ENCODE measurements at places on chromosomes 2 and 18.

GRCh38 chr18:9638886-9639285 lies 24.5 kb upstream of the PPP4R1 start:
- no peak for DNase-seq

DNA sequence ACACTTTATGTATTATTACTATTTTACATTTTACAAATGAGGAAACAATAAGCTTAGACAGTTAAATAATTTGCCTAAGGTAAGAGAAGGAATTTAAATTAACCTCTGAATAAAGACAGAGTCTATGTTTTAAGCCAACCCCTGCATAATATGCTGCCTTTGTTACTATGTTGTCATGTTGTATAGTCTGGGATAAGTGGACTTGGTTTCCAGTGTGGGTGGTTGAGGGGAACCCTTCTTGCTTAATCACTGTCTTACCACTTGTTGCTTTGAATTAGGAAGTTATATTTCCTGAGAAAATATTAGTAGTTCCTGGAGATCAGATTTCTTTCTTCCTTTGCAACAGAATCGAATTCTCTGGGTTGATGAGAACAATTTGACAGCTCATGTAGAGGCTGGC lies 52.6 kb downstream of the AGPS start:
- no peak for DNase-seq

DNA sequence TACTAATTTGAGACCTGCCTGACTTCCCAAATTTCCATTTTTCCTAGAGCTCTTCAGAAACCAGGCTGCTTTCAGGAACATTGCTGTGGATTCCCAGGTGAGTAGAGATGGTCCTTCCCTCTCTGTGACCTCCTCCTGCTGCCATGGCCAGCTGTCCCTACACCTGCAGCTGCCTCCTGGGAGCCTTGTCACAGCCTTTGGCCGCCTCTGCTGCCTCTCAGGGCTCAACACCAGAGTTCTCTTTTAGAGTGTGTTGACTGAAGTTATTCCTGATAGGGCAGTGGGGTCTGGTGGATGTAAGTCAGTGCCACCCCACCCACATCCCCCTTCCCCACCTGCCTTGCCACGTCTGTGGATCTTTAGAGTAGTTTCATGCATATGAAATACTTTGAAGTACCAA lies 22.9 kb downstream of the SPATS2L start:
- no peak for DNase-seq

GRCh38 chr2:198162276-198162675 lies 357.9 kb downstream of the PLCL1 start:
- DNase-seq, result no peak

- DNase-seq, result no peak
Observed at GRCh38 chr2:187206071-187206470, 242.0 kb downstream of the CALCRL start.

DNA sequence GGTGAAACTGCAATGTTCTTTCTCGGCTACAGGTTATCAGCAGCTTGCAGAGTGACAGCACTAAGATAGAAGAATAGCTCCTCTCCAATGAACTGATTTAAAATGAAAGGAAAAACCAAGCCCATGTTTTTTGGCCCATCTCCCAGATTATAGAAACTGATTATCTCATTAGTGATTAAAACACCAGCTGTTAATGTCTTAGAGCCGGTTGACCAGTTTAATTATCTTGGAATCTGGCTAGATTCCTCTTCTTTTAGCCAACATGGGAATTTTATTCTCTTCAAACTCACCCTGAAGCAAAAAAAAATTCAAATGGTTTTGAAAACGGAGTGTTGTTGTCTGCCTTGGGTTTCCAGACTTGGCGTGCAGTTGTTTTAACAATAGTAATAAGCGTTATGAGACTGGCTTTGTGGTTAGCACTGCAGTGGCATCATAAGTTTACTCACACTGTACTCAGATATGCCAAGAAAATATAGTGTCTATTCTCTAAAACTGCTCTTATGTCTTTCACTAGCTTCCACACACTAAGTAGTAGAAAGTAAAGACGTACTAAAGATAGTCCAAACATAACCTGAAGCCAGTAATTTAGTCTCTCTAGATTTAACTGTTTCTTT lies 665.3 kb downstream of the STK39 start:
- DNase-seq, result no peak

GRCh38 chr2:64400105-64400728 lies 53.7 kb upstream of the LGALSL start:
- DNase-seq, result no peak

DNA sequence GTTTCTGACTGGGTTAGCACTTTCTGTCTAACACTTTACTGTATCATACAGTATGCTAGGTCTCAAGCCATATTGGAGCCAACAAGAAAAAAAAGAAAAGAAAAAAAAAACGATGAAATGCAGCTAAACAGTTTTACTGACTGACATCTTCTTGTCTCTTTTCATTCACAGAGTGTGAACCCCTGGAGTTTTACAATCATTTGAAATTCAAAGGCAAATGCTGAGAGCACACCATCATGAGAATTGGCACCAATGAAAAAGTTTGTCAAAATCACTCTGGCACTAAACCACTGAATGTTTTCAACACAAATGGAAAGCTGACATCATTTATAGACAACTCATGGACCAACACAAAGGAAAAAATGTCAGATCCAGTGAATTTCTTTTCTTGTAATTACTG lies 513.3 kb downstream of the LRRTM4 start:
- no peak for DNase-seq

- DNase-seq, result no peak
Observed at GRCh38 chr18:3666526-3667254, 216.7 kb downstream of the TGIF1 start.

- no peak for DNase-seq
Observed at GRCh38 chr2:74017223-74017622, 32.5 kb downstream of the TET3 start.

GRCh38 chr18:45780568-45780967 lies 44.9 kb upstream of the SIGLEC15 start:
- DNase-seq, result no peak

DNA sequence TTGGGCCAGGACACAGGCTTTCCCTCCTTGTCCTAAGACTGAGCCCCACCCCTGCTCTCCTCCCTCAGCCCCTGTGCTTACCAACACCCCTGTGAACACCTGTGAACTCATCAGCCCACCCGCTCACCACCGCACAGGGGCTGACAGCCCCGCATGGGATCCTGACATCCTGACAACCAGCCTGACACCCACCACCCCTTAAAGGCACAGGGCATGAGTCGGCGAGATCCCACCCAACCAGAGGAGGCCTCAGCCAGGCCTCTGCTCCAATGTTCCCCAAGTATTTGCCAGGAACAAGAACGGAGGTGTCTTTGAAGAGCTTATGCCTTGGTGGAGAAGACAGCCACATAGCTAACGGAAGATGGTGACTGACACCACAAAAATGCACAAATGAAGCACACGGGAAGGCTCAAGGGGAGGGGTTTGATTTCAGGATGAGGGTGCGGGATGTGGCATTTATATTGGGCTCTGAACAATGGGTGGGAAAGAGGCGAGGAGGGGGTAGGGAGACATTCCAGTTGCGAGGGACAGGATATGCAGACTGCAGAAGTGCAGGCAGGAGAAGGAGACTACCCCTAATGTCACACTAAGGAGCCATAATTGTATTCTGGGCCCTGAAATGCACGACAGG lies 11.0 kb downstream of the RAB11FIP5 start:
- DNase-seq, result no peak

GRCh38 chr2:25620077-25620476 lies 53.3 kb downstream of the DTNB start:
- no peak for DNase-seq

- no peak for DNase-seq
Observed at GRCh38 chr18:45518311-45519155, 96.7 kb upstream of the SLC14A2 start.

DNA sequence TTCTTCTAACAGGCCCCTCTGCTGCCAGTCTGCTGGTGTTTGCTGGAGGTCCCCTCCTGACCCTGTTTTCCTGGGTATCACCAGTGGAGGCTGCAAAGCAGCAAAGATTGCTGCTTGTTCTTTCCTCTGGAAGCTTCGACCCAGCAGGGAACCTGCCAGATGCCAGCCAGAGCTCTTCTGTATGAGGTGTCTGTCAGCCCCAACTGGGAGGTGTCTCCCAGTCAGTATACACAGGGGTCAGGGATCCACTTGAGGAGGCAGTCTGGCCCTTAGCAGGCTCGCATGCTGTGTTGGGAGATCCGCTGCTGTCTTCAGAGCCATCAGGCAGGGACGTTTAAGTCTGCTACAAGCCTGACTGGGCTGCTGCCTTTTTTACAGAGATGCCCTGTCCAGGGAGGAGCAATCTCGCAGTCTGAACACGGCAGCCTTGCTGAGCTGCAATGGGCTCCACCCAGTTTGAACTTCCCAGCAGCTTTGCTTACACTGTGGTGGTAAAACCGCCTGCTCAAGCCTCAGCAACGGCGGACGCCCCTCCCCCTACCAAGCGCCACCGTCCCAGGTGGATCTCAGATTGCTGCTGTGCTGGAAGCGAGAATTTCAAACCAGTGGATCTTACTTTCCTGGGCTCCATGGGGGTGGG lies 29.9 kb downstream of the CHCHD5 start:
- no peak for DNase-seq

DNA sequence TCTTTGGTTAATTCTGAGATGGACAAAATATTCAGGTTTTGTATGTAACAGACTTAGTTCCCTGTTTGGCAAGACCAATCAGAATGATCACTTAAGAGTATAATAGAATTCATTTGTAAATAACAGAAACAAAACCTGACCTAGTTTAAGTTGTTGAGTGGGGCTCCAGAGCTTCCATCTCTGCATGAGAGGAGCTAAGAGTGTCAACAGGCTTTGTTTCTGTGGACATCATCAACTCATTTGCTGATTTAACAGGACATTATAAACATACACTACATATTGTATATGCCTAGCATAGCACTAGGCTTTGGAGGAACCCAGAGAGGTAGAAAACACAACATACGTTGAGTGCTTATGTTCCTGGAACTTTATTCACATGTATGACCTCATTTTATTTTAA lies 75.3 kb upstream of the TRIB2 start:
- no peak for DNase-seq

DNA sequence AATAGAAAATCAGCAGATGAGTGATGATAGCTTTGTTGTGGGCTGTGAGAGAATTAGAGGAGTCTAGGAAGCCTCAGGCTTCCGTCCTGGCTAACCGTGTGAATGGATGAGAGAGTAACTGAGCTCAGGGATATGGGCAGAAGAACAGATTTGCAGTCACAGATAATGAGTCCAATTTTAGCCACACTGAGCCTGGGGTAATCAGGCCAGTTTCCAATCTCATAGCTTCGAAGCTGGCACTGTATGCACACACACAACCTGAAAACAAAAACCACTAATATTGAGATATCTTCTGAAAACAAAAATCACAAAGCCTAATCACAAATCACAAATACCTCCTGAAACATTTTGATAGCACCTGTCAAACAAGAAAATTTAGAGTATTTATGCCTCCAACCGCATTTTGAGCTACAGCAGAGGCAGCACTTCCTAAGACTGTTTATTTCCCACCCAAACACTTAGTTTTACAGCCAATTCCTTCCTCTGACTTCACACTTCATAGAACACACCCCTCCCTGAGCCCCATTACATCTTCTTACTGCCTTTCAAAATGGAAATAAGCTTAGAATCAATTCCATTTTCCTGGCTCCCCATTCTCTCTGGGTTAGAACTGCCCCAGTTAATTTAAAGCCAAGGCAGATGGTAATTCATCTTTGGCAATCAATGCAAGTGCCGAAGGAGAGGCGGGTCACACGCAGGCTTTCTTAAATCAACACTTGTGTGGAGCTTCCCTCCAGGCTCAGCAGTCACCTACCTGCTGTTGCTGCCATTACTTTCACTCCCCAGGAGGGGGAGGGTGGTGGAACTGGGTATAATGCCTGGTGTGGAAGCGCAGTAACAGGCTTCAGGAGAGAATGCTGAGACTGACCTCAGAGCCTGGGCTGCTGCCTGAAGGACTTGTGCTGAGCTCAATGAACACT lies 18.9 kb downstream of the TTR start:
- DNase-seq, result no peak

DNA sequence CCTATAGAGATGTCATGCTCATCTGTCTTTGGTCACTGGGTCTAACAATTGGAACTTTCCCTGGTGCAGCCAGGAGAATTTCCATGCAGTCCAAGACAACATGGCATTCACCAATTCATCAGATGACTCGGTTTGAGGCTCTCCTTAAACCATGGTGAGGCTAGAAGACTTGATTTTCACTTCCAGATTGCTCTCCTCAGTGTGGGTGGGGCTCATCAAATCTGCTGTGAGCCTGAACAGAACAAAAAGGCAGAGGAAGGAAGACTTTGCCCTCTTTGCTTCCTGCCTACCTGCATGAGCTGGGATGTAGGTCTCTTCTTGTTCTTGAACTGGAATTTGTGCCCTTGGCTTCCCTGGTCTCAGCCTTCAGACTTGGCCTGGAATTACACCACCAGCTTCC lies 203.4 kb upstream of the TRIB2 start:
- no peak for DNase-seq

DNA sequence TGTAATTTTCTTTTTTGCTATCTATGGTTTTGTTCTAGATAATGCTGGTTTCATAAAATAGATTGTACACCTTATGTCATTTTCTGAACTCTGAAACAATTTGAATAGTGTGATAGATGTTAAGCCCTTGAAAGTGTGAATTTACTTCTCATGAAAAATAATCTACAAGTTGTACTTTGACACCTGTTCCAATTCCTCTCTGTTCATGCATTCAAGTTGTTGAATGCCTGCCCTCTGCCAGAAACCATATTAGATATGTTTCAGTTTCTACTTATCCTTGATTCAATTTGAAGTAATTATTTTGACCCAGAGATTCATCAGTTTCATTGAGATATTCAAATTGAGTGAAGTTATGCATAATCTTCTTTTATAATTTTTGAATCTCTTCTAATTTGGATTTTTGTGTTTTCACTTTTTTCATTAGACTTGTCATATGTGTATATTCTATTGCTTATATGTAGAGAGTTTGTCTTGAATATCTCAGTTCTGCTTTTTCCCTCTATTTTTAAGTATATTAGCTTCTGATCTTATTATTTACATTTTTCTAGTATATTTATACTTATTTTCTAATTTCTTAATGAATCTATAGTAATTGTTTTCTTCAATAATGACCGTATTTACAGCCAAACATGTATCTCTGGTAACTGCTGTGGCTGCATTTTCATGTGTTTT lies 143.3 kb upstream of the TACR1 start:
- no peak for DNase-seq

GRCh38 chr2:88180605-88181240 lies 10.6 kb downstream of the THNSL2 start:
- no peak for DNase-seq

- DNase-seq, result no peak
Observed at GRCh38 chr2:72932805-72933204, 15.5 kb downstream of the EMX1 start.

GRCh38 chr2:39144416-39144815 lies 23.6 kb upstream of the SOS1 start:
- DNase-seq, result no peak

DNA sequence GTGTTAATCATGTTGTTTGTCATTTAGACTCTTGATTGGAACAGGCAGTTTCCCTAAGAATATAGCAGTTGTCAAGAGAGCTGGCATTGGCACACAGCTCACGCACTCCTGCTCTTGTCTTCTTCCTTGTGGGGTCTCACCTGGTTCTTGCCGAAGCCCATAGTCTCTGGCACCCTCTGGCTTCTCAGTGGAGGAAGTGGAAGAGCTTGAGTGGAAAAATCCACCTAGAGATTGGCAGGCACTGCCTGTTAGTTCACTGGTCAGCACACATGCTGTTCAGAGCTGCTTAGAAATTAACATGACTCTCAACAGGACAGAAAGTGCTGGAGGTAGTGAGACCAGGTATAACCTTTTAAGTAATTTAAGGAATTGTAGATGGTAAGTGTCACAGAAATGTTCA lies 28.3 kb downstream of the SCTR start:
- DNase-seq, result no peak

- no peak for DNase-seq
Observed at GRCh38 chr2:224211791-224212190, 172.7 kb upstream of the SERPINE2 start.

GRCh38 chr2:8157621-8158430 lies 524.0 kb upstream of the ID2 start:
- DNase-seq, result no peak

All from stimulated activated CD8-positive, alpha-beta memory T cell treated with anti-CD3 and anti-CD28 coated beads, Interleukin-4, amount 100 ng/mL, for 1 hour (primary cell).